ENCODE measurements at places on chromosomes 5 and 9.

GRCh38 chr5:159215886-159216285 is 6.5 kb upstream of the RNF145 start:
- no peak for DNase-seq

DNA sequence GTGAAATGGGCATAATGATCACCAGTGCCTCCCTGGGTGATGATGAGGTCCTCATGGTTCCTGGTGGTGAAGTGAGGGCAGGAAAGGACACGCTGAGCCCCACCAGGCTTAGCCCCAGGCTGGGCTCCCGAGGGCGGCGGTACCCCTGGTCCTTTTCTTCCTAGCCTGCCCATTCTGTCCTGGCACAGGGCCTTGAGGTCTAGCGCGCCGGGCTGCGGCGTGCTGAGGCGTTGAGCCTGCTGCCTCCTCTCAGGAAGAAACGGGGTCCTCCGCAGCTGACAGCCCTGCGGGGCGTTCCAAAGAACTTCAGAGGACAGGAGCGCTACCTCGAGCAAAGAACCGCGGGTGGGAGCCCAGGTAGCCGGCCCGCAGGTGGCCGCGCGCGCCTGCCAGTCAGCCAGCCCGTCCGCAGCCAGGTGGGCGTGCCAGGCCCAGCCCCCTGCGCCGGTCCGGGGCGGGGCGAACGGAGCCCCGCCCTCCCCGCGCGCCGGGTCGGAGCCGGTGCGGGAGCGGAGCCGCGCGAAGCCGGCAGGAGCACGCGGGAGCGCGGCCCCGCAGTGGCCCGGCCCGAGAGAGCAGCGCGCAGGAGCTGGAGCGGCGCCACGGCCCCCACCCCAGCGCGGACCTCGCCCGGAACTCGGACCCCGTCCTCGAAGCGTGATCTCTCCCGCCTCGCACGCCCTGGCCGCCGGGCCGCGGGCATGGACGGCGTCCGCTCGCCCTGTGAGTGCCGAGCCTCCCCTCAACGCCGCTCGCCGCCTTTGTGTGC is at the start of gene WNK2:
Gene WNK2, plus strand, starts transcription at position 477 of the 769 bp plus-strand sequence. CDS start 791 bp downstream, outside the sequence.
- no peak for DNase-seq

DNA sequence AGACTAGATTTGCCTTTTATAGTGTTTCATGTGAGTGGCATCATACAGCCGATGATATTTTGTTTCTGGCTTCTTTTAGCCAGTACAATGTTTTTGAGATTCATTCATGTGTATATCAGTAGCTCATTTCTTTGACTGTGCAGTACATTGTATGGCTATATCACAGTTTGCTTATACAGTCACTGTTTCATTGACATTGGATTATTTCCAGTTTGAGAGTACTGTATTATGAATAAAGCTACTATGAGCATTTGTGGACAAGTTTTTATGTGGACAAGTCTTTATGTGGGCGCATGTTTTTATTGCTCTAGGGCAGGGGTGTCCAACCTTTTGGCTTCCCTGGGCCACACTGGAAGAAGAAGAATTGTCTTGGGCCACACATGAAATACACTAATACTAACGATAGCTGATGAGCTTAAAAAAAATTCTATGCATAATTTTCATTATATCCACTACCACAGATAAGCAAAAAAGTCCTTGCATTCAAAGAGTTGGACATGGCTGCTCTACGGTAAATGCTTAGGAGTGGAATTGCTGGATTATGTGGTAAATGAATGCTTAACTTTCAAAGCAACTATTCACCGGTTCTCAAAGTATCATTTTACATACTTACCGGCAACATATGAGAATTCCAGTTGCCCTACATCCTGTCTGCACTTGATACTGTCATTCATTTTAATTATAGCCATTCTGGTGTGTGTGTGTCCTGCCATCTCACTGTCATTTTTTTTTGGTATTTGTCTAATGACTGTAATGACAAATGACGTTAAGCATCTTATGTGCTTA is 177.8 kb downstream of the RGS3 start:
- no peak for DNase-seq

DNA sequence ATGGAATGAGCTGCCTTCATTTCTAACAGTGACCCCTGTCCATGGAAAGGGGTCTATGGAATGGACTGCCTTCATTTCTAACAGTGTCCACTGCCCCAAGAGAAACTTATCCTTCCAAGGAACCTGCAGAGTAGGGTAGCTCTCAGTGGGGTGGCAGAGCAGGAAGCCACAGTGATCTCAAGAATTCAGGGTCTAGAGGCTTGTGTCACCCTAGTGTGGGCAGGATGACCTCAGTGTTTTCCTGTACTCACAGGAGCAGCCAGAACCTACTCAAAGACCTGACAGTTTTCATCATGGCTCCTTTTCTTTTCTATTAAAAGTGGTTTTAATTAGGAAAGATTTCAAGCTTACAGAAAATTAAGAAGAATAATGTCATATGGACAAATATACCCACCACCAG is 27.5 kb downstream of the SEC61B start:
- DNase-seq: no peak

DNA sequence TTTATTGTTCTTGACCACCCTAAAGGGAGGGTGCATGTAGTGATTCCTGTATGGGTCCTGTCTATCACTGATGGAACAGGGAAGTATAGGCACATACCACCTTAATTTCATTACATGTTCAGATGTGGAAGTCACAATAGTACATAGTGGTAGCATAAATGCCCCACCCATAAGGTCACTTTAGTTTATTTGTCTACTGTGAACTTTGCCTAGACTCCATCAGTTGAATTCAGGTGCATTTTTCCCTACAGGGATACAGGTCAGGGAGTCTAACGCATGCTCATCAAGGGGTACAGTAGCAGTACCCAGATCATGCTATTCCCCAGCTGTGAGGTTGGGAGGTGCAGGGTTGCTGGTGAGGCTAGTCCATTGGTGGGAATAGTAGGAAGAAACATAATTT is 175.0 kb downstream of the MEF2C start:
- no peak for DNase-seq

DNA sequence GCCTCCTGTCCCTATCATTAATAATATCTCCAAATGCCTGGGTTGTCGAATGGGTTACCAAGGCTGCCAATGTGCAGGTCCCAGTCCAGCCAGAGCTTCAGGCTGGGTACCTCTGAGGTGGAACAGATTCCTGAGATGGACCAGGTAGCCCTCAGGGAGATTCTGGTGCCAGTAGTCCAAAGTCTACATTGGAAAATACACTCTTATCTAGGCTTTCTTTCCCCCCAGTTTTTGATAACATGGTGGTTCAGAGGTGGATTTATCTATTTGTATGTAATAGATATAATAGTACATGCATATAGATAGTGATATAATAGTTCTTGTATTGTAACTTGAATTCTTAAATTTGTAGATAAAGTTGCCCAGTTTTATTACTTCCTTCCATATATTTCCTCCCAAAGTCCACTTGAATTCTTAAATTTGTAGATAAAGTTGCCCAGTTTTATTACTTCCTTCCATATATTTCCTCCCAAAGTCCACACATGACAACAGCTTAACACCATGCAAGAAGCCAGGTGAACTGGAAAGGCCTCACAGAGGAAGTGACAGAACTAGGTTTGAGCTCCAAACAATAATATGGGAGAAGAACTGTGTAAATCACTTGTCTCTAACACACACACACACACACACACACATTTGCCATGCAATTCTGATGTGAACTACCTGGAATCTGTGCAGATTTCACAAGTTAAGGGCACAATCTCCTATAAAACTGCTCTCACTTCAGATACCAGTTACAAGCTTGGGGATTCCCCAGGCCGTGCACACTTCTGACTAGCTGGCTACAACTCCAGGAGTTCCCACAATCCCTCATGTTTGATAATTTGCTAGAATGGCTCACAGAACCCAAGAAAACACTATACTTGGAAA is 30.7 kb upstream of the ERAP1 start:
- no peak for DNase-seq

GRCh38 chr5:53201746-53202145 is 92.2 kb upstream of the MOCS2 start:
- no peak for DNase-seq

- no peak for DNase-seq
Observed at GRCh38 chr9:14994738-14995137, 84.5 kb upstream of the FREM1 start.

DNA sequence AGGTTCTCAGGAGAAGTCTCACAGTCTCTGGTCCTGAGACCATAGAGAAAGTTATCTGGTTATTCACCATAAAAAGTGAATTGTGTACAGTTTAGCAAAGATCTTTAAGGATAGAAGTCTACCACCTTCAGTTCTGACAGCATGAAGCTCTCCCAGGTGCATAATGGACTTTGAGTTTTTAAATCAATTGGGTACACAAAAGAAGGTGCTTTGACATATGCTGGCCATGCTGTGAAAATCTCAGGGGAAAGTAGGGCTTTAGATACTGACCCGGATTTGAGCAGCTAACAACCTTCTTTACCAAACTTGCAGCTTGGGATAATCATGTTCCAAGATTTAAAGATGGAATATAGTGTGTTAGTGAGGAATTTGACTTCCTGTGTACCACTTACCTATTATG is 264.2 kb downstream of the ZSWIM6 start:
- DNase-seq: no peak

GRCh38 chr9:134556531-134557068 is 85.0 kb upstream of the COL5A1 start:
- DNase-seq: no peak

DNA sequence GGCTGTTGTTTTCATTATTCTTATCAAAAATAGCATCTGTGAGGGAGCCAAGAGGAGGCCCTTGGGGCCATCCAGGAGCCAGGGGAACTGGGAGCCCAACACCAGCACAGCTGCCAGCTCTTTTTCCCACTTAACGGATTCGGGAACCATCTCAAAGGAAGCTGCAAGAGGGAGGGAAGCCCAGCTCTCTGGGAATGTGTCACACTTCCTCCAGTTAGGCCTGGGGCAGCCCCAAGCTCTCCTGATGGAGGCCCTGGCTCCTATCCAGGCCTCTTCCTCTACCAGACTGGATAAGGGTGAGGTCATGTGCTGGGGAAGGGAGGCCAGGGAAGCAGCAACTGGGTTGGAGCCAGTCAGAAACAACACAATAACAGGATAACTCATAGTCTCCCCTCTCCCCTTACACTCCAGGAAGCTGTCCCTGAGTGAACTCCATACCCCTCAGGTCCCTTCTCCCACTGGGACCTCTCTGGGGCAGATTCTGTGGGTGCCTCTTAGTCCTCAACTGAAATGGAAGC is 12.7 kb downstream of the CSF2 start:
- peak; percentile 58 for DNase-seq

GRCh38 chr9:97385626-97386264 is 26.2 kb upstream of the TDRD7 start:
- DNase-seq: no peak

DNA sequence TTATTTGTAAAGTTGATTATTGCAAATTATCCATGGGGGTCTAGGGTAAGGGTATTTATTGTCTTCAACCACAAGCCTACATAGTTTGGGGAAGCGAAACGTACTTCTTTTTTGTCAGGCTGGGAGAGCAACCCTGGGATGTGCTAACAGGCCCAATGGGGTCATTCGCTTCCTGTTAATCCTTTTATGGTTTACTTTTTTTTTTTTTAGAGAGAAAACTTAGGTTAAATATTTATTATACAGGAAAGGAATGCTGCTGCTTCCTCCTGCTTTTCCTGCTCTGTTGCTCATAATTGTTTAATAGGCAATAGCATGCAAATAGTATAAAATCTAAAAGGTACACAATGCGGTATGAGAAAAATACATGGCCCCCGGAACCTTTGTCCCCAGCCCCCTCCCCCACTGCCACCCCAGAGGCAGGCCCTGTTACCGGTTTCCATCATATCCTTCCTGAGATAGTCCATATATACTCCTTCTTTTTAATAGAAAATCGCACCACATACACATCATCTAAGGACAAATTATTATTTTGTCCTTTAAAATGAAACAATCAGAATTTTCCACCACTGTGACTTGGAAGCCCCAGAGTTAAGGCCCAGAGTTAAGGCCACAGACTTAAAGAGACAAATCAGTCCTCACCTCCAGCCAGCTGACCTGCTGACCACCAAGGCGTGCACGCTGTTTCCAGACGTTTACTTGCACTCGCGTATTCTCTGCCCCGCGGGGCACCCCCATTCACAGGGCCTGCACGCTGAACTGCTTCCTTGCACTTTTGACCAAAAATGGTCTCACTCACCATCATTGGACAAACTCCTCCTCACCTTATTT is 83.9 kb downstream of the NDFIP1 start:
- DNase-seq: no peak

All from left lobe of liver (tissue), 2 donors.